ENCODE measurements at places on chromosomes 6 and 20. TPM values are rescaled to one million over a fixed set of nuclear protein-coding genes. Genes with fewer than 3 reads are reported as not detected.

RAB44 gene
- total RNA-seq = not detected

SLC17A2 gene
- total RNA-seq = not detected

DNA sequence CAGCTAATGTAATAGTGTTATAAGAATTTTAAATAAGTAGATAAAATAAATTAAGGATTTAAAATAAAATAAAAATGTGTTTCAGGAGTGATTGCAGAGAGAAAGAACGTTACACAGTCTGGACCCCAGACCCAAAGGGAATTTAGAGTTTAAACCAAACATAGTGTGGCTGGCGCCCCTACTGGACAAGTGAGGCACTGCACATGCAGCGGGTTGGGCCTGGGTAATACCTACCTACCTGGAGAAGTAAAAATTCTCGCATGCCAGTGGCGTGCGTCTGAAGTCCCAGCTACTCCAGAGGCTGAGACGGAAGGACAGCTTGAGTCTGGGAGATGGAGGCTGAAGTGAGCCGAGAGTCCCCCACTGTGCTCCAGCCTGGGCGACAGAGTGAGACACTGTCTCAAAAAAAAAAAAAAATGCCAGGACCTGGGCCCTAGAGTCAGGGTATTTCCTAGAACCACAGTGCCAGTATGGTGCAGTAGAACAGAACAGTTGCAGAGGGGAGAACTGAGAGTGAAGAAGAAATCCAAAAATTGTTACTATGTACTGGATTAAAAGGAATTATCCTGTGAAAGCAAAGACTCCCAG lies 71.4 kb upstream of the TCF21 start:
- DNase-seq = peak; percentile 7

FBXO30 gene
- 9.5 TPM for total RNA-seq

THEMIS gene
- total RNA-seq = 0.05 TPM

- no peak for DNase-seq
Measured at GRCh38 chr6:135188718-135189117, 7.6 kb downstream of the MYB start.

- no peak for DNase-seq
Measured at GRCh38 chr6:53032849-53033248, 32.4 kb upstream of the FBXO9 start.

- no peak for DNase-seq
Measured at GRCh38 chr6:166540631-166541331, 45.7 kb downstream of the RAMACL start.

Data from Panc1 (cell line).